ENCODE measurements at places on chromosomes 1 and 21. TPM values are rescaled to one million over a fixed set of nuclear protein-coding genes. Genes with fewer than 3 reads are reported as not detected.

- no peak for DNase-seq
Observed at GRCh38 chr1:191970116-191970515, 188.1 kb upstream of the RGS18 start.

The CFHR3 gene
- not detected for total RNA-seq

- DNase-seq: no peak
Observed at GRCh38 chr1:8494681-8495080, 176.8 kb downstream of the SLC45A1 start.

- DNase-seq: no peak
Observed at GRCh38 chr1:5554784-5555183, 437.4 kb downstream of the NPHP4 start.

GRCh38 chr1:84972377-84972987 is 24.4 kb downstream of the MCOLN2 start:
- DNase-seq: no peak

- no peak for DNase-seq
Observed at GRCh38 chr1:156406251-156406650, 37.2 kb downstream of the RHBG start.

DNA sequence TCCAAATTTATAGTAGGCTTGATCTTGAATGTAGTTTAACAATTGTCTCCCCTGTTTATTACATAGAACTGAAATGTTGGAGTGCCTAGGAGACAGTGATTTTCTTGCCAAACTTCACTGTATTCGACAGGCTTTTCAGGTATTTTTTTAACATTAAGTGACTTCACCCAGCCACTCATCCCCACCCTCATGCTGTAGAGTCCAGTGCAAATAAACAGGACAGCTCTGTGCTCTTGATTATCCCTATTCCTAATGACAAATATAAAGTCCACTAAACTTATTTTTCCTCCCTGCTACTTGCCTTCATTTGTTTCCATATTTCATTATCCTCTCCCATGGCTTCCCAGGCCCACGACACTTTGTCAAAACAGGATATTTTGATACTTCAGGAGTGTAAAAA is 29.2 kb upstream of the NEXN start:
- no peak for DNase-seq

DNA sequence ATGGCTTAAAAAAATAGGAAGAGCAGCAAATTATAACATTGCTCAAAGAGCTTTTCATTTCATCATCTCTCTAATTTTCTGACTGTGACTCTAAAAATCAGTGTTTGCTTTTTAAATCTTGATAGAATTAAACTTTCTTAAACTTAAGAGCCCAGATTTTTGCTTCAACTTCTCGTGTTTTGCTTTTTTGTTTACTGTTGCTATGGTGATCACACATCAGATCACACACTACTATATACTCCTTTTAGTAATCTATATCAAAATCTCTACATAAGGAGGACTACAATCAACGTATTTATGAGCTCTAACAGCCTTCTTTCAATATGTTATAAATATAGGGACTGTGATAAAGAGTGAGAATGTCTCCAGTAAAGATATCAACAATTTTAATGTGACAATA is 537.3 kb downstream of the KCNT2 start:
- no peak for DNase-seq

The C1orf74 gene
- total RNA-seq: 3.5 TPM

- no peak for DNase-seq
Observed at GRCh38 chr21:42252325-42252654, 33.4 kb downstream of the ABCG1 start.

DNA sequence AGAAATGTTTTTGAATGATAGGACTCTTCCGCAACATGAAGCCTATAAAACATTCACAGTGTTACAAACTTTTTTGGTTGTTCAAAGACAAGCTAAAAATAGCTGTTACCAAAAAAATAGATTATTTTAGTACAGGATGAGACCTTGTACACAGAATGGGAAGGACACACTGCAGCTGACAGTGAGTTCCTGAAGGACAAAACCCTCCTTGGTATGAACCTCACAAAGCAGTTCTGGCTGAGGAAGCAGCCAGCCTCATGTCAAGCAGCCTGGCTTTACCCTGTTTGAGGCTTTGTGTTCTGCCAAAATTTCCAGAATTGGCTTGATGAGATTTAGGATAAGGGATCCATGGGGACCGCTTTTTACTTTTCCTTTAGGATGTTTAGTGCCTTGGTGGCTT is 93.7 kb downstream of the RGL1 start:
- DNase-seq: no peak

The RGS2 gene
- total RNA-seq: 13.2 TPM

DNA sequence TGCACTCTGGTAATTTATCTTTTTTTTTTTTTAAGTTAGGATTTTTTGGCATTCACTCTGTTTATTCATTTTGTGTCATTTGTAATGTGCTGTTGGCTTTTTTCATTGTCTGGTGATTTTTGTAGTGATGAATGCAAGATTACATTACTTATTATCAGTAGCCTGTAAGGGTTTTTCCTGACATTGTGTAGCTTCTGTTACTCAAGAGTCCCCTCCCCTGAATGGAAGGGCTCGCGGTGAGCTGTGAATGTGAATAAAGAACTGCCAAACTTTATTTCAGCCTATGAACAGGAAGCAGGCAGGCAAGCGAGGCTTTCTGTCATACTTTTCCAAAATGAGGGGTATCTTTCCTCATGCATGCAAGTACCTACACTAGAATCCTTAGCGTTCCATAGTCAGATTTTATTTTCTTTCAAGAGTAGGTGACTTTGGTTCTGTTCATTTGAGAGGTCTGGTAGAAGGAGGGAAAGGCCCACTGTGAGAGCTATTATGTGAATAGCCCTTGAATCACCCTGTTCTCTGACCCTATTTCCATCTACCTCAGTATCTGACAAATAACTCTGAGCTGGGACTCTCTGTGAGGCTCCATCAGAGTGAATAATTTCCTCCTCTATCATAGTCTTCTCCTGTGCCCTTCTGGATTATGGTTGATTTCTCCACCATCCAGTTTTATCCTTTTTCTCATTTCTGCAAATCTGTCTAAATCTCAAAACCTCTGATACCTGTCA is 114.0 kb downstream of the CD247 start:
- no peak for DNase-seq

The ADORA1 gene
- total RNA-seq: not detected

GRCh38 chr1:89547563-89548116 is 23.0 kb downstream of the LRRC8B start:
- DNase-seq: no peak

DNA sequence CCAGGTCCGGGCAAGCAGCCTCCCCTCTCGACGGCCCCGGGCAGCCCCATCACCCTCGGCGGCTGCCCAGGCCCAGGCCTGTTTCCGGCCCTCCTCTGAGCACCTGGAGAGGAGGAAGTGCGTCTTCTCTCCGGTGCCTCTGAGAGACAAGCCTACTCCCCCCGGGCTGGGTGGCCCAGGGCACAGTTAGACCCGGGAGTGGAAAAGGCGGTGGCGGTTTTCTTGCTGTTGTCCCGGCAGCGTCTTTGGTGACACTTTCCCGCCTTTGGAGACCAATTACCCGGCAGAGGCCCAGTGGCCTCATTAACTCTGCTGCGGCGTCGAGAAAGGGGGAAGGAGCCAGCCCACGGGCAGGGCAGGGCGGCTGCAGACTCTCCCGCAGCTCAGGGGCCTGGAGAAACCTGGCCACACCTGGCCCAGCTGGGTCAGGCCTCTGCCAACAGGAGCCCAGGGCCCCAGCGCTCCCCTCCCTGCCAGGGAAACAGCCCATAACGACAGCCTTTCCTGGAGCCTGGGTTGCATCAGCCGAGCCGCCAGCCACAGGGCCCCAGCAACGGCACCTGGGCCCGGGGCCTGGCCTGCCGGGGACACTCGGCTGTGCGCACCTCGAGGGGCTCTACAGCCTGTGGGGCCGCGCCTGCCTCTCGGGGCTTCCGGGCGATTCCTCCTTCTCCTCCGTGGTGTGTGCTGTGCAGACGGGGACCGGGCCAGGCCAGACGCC is 28.4 kb upstream of the C1orf159 start:
- DNase-seq: peak; percentile 95

GRCh38 chr1:26811708-26812107 is 14.8 kb upstream of the ZDHHC18 start:
- DNase-seq: no peak

The SPRR3 gene
- total RNA-seq: not detected

- DNase-seq: no peak
Observed at GRCh38 chr1:112904071-112904830, 51.7 kb downstream of the SLC16A1 start.

GRCh38 chr1:245917403-245917802 is 589.7 kb downstream of the SMYD3 start:
- DNase-seq: no peak

- DNase-seq: no peak
Observed at GRCh38 chr1:15099441-15100120, 54.0 kb upstream of the TMEM51 start.

The CD1E gene
- total RNA-seq: not detected

GRCh38 chr1:88877382-88877825 is 14.0 kb downstream of the GTF2B start:
- no peak for DNase-seq

- no peak for DNase-seq
Observed at GRCh38 chr21:46626975-46627501, 8.4 kb upstream of the PRMT2 start.

- no peak for DNase-seq
Observed at GRCh38 chr1:29785137-29785527, 548.8 kb downstream of the PTPRU start.

The HTR6 gene
- total RNA-seq: under 0.01 TPM

GRCh38 chr1:46223472-46223943 is 20.4 kb downstream of the LURAP1 start:
- no peak for DNase-seq

The TMEM39B gene
- 17.5 TPM for total RNA-seq

The MAN1C1 gene
- total RNA-seq: 0.54 TPM

The FAM151A gene
- total RNA-seq: not detected

DNA sequence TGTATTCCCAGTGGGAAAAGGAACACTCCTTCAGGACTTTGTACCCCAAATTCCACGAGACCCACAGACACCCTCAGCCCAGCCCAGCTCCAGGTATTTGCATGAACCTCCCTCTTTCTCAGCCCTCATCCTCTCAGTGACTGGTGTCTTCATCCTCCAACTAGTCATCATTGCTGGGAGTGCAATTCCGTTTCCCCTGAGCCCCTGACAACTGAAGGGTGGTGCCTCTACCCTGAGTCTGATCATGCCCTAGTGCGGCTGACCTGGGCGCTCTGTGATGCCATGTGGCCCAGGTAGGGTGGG is 3.8 kb upstream of the ZNF692 start:
- DNase-seq: no peak

DNA sequence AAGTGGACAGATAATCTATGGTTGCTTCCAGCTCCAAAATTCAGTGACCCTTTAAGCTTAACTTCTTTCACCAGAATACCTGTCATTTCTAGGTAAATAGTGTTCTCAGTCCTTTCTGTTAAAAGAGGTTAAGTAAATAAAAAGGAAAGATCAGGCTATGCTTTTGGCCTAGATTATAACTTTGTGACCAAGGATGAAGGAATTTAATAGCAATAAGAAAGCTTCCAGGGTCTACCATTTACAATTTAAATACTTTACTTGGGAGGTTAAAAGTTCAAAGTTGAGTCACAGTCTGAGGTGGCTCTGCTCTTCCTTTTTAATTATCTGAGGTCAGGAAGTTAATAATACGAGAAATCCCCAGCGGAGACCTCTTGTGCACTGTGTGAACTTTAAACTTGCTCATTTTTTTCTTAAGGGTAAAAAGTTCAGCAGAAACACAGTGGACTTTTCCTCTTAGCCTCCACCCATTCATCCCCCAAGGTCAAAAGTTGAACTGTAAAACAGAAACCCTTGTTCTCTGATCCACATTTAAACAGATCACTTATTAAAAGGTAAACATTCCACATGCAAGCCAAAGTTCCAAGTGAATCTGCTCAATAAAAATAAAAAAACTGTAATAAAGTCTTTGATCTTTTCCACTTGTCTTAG is 187.1 kb downstream of the NRIP1 start:
- no peak for DNase-seq

- DNase-seq: peak; percentile 42
Observed at GRCh38 chr1:35112668-35113067, 33.5 kb downstream of the ZMYM1 start.

DNA sequence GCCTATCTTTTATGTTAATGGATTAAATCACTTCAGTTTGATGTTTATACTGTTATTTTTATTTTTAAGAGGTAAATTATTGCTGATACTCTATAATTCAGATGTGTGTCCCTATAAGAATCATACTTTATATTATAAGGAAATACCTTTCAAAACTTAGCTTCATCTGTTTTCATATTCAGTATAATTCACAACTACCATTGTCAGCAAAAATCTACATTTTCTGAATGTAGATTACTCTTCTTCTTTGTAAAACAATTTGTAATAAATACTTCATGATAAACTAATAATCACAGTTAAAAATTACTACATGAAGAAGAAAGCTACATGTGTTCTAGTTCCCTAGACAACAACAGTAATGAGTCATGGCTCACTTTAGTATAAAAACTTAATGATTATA is 115.4 kb upstream of the SERTAD4 start:
- no peak for DNase-seq

DNA sequence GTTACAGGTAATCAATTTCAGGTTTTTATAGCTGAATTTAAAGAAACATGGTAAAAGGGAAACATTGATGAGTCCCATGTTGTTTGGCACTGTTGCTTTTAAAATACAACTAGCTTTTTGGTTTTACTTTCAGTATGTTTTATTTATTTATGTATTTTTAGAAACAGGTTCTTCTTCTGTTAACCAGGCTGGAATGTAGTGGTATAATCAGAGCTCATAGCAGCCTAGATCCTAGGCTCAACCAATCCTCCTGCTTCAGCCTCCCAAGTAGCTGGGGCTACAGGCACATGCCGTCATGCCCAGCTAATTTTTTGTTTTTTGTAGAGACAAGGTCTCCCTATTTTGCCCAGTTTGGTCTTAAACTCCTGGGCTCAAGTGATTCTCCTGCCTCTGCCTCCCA is 50.4 kb downstream of the CTTNBP2NL start:
- DNase-seq: no peak

DNA sequence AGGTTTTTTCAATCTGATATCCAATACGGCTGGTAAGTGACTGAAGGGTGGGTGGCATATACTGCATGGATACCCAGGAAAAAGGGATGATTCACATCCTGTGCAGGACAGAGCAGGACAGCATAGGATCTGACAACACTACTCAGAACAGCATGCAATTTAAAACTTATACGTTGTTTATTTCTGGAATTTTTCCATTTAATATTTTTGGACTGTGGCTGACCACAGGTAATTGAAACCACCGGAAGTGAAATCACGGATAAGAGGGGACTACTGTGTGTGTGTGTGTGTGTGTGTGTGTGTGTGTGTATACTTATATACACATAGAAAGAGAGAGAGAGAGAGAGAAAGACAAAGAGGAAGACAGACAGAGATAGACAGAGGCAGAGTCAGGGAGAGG is 23.0 kb downstream of the ERICH3 start:
- DNase-seq: no peak

DNA sequence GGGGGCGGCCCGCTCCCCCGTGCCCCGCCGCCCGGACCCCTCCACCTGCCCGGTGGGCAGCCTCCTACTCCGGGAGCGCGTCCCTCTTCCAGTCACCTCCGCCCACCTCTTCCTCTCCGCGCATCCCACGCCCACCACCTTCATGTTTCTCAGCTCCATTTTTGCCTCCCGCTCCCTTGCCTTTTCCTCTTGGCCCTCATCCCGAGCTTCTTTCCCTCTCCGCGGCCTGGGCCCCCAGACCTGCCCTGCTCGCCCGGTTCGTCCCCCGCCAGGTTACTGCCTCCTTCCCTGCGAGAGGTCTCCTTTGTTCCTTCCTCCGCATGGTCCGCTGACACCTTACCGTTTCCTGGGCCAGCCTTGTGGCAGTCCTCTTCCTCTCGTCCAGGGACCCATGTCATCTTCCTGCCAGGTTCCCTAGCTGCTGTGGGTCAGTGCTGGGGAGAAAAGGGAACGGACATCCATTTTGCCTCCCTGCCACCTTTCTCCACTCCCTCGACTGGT is 563 bp downstream of the QSOX1 start:
- DNase-seq: no peak

GRCh38 chr1:211339631-211340041 is 13.0 kb downstream of the TRAF5 start:
- peak; percentile 32 for DNase-seq

Measured in hematopoietic multipotent progenitor cell (in vitro differentiated cells).